ENCODE measurements at places on chromosomes 4 and X.

DNA sequence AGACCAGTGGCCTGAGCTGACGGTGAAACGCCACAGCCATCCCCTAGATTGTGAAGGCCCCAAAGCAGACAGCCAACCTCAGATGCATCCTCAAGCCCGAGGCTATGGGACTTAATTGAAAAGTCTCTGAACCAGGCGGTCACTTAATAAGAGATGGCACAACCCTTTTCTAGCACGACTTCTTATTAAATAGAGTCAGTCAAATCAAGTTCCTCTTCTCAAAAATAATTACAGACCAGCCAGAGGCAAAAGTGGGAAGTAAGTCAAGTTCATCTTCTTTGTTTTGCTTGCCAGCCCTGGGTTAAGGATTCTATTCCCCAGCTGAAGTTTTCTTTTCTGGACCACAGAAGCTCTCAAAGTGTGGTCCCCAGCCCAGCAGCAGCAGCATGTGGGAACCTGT, 9.7 kb upstream of the SH3KBP1 start:
- DNase-seq: no peak

DNA sequence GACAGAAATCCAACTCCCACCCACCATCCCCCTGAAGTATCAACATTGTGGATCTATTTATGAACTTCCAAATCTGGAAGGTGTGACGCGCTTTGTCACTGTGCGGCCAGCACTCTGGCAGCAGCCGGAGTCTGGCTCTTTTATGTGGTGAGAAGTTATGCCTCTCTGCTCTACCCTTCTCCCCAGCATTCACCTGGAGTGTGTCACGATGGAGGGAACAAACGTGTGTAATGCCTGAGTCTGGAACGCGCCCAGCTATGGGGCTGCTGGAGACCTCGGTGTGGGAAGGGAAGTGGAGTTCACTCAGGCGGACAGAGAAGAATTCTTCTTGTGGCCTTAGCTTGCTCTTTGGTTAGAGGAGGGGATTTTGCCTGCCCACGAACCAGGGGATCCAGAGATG, 222.1 kb upstream of the RPL34 start:
- no peak for DNase-seq

GRCh38 chrX:151155234-151155633, 21.1 kb upstream of the GPR50 start:
- DNase-seq: no peak

DNA sequence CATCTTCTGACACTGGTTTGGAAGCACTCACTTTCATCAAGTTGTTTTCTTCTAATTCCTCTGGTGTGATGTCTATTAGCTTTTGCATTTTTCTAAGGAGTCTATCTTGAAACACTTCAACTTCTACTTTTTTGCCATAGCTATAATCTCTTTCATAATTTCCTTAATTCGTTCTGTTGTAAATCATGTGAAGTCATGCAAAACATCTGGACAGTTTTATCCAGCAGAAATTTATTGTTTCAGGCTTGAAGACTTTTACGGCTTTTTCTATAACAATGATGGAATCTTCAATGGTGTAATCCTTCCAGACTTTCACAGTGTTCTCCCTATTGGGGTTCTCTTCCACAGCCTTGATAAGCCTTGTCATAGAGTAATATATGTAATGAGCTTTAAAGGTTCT, 74.9 kb upstream of the PABPC4L start:
- DNase-seq: no peak

DNA sequence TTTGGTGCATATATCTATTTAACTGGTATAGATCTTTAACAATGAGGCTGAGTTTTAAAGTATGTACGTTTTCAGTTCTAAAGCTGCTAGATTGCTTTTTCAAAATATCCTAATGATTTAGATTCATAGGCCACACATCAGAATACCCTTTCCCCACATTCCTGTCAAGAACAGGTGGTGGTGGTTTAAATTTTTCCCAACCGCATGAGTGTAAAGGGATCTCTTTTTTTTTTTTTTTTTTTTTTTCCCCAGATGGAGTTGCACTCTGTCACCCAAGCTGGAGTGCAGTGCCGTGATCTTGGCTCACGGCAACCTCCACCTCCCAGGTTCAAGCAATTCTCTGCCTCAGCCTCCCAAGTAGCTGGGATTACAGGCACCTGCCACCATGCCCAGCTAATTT, 28.0 kb downstream of the NUP54 start:
- no peak for DNase-seq

DNA sequence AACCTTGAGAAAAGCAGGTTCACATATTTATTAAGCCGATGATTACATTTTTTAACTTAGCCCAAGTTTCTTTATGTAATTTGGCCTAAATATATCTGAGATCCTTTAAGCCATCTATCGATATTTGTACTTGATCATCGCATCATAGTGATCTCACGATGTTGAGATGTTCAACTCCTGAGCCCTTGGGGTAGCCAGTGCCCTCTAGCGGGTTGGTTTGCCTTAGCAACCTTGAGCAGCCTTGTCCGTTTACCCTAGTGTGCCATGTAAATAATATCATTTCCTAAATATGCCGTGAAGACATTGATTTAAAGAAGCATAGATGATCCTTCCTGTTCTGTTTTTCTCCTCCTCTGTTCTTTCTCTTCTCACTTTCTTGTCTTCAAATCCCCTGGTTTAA, 432.2 kb downstream of the RPA4 start:
- DNase-seq: no peak

- DNase-seq: no peak
These were observed 1.1 kb downstream of the CXCL1 start for GRCh38 chr4:73870260-73870659.

DNA sequence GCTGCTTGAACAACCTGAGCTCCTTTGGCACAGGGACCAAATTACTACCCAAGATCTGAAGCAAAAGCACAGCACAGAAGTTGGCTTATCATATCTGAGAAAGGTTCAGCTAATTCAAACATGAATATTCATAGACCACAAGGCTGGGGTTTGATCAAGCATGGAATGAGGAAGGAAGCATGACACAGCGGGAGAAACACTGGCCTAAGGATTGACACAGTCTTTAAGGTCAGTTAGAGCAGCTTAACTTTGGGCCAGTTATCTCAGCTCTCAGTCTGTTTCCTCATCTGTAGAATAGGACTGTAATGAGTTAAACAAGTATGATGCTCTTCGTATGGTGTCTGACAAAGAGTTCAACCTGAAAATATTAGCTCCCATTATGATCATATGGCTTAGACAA, 88.5 kb upstream of the CBR4 start:
- DNase-seq: no peak

- DNase-seq: no peak
These were observed 149.3 kb upstream of the CYSLTR1 start for GRCh38 chrX:78476701-78477100.

DNA sequence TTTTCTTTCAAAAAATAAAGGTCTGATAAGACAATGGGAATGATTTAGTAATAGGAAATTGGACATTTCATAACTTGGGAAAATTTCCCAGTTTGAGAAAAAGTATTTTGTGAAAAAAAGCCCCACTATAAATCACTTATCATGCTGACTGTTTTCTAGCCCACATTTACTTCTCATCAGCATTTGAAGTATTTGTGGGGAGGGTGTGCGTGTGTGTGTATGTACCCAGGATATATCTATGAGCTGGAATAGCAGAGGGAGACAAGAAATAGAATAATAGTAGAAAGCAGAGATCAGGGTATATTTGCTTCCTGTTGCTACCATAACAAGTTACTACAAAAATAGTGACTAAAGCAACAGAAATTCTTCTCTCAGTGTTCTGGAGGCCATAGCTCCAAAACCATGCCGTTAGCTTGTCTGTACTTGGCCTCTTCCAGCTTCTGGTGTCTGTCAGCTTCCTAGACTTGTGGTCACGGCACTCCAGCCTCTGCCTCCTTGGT, 139.8 kb downstream of the PTTG2 start:
- DNase-seq: no peak

DNA sequence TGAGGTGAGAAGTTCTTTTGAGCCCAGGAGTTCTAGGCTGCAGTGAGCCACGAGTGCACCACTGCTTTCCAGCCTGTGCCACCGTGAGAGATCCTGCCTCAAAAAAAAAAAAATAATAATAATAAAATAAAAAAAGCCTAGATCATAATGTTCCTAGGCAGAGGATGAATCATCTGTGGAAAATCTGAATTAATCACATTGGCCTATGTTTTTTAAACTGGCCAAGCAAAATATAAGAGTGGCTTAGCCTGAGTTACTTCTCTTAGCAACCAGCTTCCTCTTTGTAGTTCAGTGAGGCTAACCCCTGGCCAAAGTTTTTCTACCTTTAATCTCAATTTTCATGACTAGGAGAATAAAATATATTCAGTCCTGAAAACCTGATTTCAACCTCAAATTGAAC, 614.6 kb downstream of the PPP4R3C start:
- no peak for DNase-seq

- DNase-seq: no peak
These were observed 16.0 kb downstream of the CLDN22 start for GRCh38 chr4:183304067-183304466.

- no peak for DNase-seq
These were observed 1144.1 kb upstream of the IGFBP7 start for GRCh38 chr4:58254291-58254690.

- no peak for DNase-seq
These were observed 208.6 kb upstream of the TACR3 start for GRCh38 chr4:103928370-103928769.

GRCh38 chr4:174517502-174518445, 4.5 kb downstream of the HPGD start:
- no peak for DNase-seq

- DNase-seq: no peak
These were observed 69.4 kb downstream of the EVC2 start for GRCh38 chr4:5638976-5639375.

GRCh38 chr4:153071958-153072598, 132.2 kb upstream of the TRIM2 start:
- DNase-seq: no peak

GRCh38 chr4:128481752-128482480, 194.3 kb upstream of the PGRMC2 start:
- DNase-seq: no peak

- no peak for DNase-seq
These were observed 472.0 kb downstream of the ARAP2 start for GRCh38 chr4:35772291-35772690.

GRCh38 chrX:104789784-104790183, 223.8 kb downstream of the IL1RAPL2 start:
- DNase-seq: no peak

- DNase-seq: no peak
These were observed 325.5 kb downstream of the BCOR start for GRCh38 chrX:39772057-39772832.

DNA sequence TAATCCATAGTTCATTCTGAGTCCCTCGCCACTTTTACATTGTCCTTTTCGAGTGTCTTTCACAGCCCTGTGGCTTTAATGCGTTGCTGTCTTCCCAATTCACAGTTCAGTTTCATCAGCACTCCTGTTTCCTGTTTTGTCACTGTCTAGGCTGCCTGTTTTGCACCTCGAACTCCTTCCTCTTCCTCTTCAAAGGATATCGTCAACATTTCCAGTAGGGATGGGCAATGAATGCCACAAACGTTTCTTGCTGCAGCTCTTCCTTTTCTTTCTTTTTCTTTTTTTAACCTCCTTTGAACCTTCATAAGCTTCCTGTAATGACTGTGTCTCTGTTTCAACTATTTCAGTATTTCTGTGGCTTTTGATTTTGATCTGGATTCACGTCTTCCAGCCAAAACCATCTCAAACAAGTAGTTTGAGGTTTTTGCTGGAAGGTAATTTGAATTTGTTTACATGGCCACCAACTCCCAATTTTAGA, 105.4 kb downstream of the ANXA3 start:
- no peak for DNase-seq

GRCh38 chr4:2753436-2753835, 2.7 kb downstream of the TNIP2 start:
- DNase-seq: no peak

DNA sequence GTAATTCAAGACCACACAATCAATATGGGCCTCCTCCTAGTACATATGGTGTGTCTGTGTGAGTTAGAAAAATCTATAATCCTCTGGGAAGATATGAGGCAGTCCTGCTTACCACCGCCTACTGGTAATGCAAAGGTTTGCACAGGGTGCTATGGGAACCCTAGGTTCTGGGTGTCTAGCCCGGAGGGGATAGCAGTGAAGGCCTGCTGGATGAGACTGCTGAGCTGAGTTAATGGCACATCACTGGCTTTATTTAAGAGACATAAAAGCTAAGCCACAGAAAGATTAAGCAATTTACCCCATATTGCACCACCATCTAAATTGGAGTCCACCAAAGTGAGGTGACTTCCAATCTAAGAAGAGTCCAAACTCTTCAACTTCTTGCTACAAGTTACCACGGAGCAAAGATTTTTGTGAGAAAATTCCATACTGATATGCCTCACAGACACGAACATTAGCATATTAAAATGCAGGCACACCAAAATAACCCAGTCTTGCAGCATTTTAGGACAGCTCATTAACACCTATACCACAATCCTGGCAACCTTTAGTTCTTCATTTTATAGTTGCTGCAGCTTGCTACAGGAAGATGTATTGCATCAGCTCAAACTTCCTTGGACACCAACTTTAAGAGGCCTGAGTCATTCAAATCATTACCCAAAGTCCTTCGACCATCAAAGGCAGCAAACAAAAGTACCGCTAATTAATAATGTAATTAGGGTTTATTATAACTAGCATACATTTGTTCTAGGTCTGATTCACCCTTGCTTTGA, 13.7 kb downstream of the DGKK start:
- DNase-seq: no peak

DNA sequence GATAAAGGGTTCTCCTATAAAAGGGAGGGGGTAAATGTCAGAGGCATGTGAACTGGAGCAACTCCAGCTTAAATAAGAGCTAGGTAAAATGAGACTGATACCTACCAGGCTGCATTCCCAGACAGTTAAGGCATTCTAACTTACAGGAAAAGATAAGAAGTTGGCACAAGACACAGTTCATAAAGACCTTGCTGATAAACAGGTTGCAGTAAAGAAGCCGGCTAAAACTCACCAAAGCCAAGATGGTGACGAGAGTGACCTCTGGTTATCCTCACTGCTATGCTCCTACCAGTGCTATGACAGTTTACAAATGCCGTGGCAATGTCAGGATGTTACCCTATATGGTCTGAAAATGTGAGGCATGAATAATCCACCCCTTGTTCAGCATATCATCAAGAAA, 13.1 kb upstream of the SULT1B1 start:
- no peak for DNase-seq

DNA sequence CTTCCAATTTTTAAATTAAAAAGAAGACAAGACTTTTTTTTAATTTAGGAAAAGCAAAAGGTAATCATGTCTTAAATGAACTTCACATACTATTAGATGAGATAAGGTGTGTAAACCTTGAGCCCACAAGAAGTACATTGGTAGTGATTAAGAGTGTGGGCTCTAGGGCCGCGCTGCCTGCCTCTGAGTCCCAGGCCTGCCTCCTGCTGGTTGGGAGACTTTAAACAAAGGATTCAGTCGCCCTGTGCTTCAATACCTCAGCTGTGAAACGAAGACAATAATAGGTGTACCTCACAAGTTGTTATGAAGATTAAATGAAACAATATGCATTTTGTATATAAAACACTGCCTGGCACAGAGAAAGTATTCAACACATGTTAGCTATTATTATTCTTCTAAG, 95.9 kb upstream of the MYOZ2 start:
- DNase-seq: no peak

DNA sequence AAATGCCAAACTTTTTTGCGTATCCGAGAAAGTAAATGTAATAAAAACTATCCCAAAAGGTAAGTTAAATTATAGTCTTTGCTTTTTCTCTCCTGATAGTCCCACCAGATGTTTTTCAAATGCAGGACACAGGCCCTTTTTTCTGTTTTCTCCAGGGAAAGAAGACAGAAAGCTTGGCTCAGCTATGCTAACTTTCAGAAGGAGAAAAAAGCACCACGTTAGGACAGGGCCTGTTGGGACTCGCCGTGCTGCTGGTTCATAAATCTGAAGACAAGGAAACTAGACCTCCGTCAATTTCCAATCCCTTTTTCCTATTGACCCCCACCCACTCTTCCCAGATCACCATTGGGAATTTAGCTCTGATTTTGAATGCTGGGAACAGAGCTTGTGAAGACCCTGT, 220.9 kb upstream of the SFRP2 start:
- DNase-seq: no peak
